SW 1271 (cell line): ENCODE measurements at places on chromosomes 13 and 19.
A peak's percentile ranks its signal among the peaks of the same experiment; 100 is the strongest.

GRCh38 chr19:16671652-16672274 lies 10.8 kb downstream of the TMEM38A start:
- no peak for DNase-seq

- DNase-seq = no peak
These were observed 105.2 kb upstream of the SPACA7 start for GRCh38 chr13:112270951-112271350.

DNA sequence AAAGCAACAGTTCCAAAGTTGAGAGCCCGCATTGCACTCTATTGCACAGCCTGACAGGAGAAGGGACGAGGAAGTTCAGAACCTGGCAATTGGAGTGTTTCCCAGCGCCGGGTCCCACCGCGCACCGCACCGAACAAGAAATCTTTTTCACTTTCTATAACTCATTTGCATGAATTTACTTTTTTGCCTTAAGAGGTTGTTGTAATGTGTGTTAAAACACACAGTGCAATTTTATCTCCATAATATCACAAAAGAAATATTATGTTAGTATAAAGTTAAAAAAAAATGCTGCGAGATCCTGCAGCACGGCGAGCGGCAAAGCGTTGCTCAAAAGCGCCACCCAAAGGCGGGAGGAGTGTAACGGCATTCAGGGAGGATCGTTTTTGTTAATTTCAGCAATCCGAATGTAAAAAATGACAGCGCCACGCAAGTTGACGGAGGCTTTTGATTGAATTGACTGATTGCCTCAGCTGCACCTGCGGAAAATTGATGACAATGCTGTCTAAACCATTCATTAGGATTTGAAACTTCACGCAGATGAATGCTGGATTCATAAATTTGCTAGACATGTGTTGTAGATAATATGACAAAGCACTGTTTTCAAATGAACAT lies 303.6 kb upstream of the ZNF507 start:
- peak; percentile 8 for DNase-seq

- DNase-seq = no peak
These were observed 383.7 kb downstream of the DIAPH3 start for GRCh38 chr13:59780058-59780457.

- no peak for DNase-seq
These were observed 10.8 kb downstream of the LDLR start for GRCh38 chr19:11100049-11100448.

GRCh38 chr13:76148926-76149325 lies 512.8 kb downstream of the LMO7 start:
- DNase-seq = no peak

DNA sequence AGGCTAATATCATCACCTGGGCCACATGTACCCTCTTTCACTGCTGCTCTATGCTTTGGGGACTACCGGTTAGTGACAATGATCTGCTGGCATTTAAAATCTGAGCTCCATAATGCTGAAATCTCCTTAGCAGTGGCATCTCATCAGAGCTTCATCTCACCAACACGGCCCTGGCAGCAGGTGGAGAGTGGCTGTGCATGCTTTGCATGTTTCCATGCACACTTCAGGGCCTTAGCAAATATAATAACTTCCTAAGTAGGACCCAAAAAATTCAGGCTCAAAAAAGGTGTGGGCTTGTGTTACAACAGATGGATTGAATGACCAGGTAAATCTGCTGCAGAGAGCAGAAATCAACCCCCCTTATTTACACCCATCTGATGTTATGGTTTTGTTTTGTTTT lies 55.2 kb downstream of the ALOX5AP start:
- no peak for DNase-seq

DNA sequence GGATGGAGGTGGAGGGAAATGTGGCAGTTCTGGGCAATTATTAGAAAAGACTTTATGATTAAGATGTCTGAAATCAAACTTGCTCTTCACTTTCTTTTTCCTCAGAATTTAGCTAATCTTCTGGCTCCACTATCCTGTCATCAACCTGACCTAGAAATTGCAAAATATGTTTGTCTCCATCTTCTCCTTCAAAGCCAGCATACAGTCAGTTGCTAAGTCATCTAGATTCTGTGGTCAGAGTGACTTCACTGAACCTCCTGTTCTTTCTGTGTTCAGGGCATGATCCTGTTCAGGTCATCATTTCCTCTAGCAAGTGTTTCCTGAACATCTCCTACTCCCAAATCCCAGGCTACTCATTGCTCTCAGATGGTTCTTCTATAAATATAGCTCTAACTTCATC lies 10.8 kb upstream of the CCNA1 start:
- no peak for DNase-seq

- no peak for DNase-seq
These were observed 900 bp downstream of the PPP1R13L start for GRCh38 chr19:45403781-45404556.

DNA sequence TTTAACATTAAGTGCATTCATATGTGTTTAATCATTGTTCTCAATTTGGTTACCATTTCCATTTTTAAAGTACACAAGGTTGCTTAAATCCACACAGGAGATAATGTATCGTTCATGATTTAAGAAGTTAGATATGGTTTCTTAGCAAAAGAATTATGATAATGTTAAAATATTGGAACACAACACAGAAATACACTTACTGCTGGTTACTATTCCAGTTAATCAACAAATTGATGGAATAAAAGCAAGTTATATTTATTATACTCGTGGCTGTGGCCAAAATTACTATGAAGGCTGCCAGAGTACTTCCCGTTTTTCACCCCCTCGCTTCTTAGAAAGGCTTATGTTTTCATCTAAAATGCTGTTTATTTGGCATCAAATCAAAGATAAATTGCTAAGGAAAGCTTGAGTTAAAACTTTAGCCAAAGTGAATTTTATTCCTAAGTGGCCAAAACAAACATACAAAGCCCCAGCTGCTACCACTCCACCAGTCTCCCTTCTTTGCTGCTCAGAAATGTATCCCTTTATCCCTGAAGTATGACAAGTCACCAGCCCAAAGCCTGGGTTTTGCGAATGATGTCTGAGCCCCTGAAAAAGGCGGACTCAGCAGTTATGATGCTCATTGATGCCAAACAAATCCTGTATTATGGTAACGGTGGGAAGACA lies 27.7 kb downstream of the LCP1 start:
- DNase-seq = no peak
